ENCODE measurements at places on chromosomes 4 and X.
A peak's percentile ranks its signal among the peaks of the same experiment; 100 is the strongest.

DNA sequence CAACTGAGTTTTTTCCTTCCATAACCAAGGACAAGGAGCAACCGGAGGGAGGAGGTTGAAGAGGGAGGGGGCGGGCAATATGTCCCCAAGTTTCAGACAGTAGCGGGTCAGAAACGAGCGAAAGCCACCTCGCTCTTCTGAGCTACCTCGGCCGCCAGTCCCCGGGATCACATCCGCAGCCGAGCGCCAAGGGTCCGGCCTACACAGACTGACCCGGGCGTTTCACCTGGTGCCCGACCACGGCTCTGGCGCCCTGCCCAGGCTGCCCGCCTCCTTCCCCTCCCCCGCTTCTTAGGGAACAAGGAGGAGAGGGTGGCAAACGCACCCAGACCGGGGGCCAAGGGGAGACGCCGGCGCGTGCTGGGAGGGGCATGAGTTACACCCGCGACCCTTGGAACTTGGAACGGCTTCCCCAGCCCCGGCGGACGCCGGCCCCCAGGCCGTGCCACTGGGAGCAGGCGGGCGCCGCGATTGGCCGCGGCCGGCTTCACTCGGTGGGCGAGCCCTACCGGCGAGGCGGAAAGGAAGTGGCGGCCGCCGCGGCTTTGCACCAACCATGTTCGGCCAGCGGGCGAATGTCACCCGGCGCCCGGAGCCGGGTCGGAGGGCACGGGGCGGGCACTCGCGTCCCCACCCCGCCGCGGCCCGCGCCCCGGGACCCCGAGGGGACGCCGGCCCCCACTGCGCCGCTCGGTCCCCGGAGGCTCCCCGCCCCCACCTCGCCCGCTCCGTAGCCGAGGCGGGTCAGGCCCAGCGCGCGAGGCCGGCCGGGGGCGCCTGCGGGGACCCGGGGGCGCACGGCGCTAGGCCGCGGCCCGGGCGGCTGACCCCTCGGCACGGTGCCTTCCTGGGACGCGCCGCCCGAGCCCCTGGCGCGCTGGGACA, 1.5 kb downstream of the IRF2 start:
- DNase-seq, result peak; percentile 59

DNA sequence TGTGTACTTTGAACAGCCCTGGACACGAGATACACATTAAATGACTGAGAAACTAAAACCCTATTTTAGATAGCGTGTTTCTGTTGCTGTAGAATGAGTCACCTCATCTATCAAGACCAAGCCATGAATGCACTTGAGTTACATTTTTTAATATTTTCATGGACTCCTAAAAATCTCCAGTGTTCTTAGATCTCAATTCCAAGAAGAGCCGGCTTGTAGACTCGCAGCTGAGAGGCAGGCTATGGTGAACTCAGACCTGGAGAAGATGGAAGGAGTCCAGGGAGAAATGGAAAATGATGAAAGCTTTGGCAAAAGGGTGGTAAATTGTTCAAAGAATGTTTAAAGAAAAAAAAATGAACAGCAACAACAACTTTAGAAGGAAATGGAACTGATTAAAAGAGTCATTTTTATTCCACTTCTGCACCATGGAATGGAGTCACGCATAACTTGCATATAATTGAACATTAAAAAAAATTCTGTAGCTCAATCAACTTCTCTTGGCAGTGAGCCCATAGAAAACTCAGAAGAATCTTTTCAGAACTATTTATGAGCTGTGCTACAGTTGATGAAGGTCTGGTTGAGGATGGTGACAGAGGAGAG, 129.8 kb downstream of the MXRA5 start:
- DNase-seq, result no peak

GRCh38 chr4:74466242-74466641, 21.3 kb downstream of the AREG start:
- DNase-seq, result no peak

GRCh38 chr4:67638136-67638535, 62.8 kb downstream of the UBA6 start:
- no peak for DNase-seq

GRCh38 chr4:125938541-125938940, 623.8 kb downstream of the FAT4 start:
- no peak for DNase-seq

GRCh38 chrX:137044893-137045292, 11.1 kb upstream of the GPR101 start:
- DNase-seq, result no peak

GRCh38 chr4:148881860-148882643, 439.8 kb upstream of the NR3C2 start:
- no peak for DNase-seq

DNA sequence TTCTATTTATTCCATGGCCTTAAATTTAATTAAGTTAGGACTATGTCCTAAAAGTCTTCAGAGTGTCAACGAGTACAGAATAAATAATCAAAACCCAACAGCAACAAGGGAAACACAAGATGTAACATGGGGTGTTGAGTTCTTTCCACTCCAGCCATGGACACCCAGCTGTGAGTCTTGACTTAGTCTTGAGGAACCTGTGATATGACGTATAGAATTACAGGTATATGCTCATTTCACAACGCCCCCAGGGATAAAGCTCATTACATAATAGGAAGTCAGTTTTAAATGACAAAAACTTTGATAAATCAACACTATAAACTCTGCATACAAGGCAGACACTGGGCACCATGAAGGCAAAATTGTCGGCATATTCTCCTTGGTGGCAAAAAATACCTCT, 200.0 kb upstream of the CASK start:
- DNase-seq, result no peak

GRCh38 chrX:54492340-54492739, 3.7 kb downstream of the FGD1 start:
- no peak for DNase-seq

GRCh38 chrX:43644124-43644701, 11.9 kb upstream of the MAOA start:
- no peak for DNase-seq

GRCh38 chrX:18964026-18964425, 19.9 kb downstream of the PHKA2 start:
- no peak for DNase-seq

- no peak for DNase-seq
These were observed 48.0 kb upstream of the PDLIM5 start for GRCh38 chr4:94403751-94404150.

DNA sequence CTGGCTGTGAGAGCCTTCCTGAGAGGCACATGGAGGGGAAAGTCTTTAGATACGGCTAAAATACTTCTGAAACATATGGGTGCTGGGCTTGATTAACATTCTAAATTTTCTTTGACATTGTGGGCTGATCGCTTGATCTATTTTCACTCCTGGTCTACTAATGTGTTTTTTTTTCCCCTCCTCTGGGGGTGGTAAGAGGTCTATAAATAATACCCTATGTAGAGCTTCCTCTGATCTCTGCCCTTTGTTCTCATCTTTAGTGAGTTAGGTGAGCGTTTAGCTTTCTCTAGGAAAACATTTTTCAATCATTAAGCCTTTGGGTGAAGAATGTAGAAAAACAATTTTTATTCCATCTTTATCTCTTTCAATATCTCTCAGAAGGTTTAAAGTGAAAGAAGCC, 9.8 kb downstream of the SLC4A4 start:
- no peak for DNase-seq

- DNase-seq, result no peak
These were observed 33.9 kb downstream of the PCGF3 start for GRCh38 chr4:739569-739968.

- no peak for DNase-seq
These were observed 8.8 kb downstream of the C4orf50 start for GRCh38 chr4:6009452-6009851.

GRCh38 chrX:130772105-130772775, 130.8 kb downstream of the ENOX2 start:
- DNase-seq, result no peak

- no peak for DNase-seq
These were observed 66.3 kb downstream of the SRPX start for GRCh38 chrX:38154340-38154739.

DNA sequence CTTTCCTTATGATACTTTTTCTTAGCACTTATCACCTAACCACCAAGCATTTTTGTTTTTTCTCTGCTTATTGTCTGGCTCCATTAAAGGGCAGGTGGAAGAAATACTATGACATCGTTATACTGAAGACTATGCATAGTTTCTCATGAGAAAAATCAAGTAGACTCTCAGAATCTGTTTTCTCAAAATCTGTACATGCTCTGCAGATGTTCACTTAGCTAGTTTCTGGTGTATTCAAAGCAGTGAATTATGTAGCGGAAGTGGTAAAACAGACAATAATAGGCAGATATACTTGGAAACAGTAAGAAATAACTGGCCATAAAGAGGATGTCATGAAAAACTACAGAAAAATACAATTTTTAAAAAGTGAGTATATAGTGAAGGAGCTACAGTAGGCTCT, 146.0 kb downstream of the STIM2 start:
- DNase-seq, result no peak

DNA sequence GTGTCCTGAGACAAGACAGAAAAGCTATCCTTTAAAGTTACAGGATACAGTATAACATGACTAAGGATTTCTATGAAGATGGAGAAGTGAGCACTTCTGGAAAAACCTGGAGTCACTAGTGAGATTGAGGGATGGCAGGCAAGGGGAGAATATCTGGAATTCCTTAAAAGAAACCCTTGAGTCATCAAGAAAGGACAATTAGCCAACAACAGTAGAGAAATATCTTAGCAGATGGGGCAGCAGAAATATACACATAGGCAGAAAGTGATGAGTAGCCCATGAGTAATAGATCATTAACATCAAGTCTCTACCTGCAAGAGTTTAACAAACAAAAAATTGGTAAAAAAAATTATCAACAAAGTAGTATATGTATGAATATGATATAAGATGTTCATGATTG, 858.8 kb upstream of the FRG1 start:
- no peak for DNase-seq

- no peak for DNase-seq
These were observed 60.9 kb upstream of the TRPC3 start for GRCh38 chr4:122012735-122013134.

GRCh38 chr4:85228264-85228663, 246.7 kb upstream of the ARHGAP24 start:
- DNase-seq, result no peak

- DNase-seq, result no peak
These were observed 47.6 kb upstream of the NKAP start for GRCh38 chrX:119991005-119991787.

DNA sequence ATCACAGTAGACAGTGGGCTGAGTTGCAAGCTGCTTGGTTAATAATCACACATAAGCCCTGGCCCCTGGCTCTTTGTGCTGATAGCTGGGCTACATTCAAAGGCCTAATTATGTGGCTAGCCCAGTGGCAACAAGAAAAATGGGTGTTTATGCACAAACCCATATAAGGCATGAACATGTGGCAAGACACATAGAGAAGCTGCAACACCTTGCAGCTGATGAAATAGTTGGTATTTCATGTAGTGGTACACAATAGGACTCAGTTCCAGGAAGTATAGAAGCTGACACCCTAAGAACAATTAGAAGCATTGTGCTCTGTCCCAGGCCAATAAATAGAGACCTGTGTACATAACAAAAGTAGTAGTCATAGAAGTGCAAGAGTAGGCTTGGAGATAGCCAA, 14.6 kb upstream of the ZNF630 start:
- no peak for DNase-seq

DNA sequence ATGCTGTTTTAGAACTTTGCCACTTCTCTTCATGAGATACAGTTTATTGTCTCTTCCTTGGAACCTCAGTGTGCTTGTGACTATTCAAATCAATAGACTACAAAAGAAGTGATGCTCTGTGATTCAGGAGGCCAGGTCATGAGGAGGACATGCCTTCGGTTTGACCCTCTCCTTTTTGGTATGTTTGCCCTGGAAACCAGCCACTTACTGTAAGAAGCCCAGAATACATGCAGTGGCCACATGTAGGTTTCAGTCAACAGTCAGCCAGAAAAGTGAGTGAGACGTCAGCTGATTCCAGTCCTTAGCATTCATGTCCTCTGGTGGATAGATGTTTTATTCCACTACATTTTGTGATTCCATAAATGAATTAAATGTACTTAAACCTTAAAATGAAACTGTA, 328.7 kb downstream of the PCDH18 start:
- DNase-seq, result no peak

- peak; percentile 11 for DNase-seq
These were observed 488 bp downstream of the NAP1L5 start for GRCh38 chr4:88697141-88697540.

DNA sequence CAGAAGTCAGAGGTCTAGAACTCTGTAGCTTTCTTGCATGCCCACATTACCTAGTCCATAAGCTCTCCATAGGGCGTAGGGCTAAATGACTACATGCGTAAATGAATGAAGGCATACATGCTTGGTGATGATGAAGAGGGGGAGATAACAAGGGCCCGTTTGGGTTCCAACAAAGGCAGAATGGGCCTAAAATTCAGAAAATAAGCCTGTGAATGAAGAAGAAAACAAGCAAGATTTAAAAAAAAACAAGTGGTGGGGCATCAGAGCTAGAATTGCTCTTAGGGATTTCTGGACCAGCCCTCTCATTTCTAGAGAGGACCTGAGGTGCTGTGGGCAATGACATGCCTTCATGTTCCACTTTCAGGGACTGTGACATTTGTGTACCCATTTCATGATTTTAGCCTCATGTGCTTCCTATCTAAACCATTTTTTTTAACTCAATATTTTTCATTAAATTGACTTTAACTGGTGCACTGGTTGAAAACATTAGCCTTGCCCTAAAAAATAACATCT, 12.1 kb downstream of the GPRIN3 start:
- no peak for DNase-seq
